ENCODE measurements at places on chromosomes 5 and 9.

DNA sequence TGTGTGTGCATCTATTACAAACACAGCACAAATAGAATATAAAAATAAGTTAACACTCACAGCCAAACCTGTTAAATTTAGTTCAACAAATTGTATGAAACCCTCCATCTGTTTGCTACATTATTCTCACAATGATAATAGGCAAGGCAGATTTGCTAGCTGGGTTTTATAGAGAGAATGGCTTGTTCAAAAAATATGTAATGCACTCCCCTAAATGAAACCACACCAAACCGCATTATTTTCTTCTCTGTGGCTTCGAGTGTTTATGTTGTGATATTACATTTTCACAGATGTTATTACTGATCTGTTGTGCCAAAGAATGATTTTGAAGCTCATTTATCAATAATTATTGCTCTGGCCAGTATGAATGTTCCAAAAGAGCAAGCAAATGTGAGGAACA lies 92.9 kb downstream of the SPATA31D1 start:
- no peak for DNase-seq

- no peak for DNase-seq
Measured at GRCh38 chr5:155947394-155948062, 379.4 kb upstream of the SGCD start.

DNA sequence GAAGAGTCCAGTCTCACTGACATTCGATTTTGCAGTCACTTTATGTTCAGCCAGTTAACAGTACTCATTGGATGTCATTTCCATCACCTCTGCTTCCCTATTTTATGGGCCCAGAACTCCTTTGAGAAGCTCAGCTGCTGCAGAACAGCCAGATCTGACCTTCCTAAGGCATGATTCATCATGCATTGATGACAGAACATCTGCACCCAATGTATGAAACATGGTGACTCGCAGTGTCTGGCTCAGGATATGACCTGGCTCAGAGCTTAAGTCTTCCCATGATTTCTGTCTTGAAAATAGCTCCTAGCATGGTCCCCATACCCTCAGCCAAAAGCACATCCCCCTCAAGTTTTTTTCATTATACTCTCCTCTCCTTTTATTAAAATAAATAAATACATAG lies 92.6 kb upstream of the TRIM32 start:
- DNase-seq, result no peak

GRCh38 chr5:119285070-119285916 lies 70.5 kb upstream of the TNFAIP8 start:
- no peak for DNase-seq

DNA sequence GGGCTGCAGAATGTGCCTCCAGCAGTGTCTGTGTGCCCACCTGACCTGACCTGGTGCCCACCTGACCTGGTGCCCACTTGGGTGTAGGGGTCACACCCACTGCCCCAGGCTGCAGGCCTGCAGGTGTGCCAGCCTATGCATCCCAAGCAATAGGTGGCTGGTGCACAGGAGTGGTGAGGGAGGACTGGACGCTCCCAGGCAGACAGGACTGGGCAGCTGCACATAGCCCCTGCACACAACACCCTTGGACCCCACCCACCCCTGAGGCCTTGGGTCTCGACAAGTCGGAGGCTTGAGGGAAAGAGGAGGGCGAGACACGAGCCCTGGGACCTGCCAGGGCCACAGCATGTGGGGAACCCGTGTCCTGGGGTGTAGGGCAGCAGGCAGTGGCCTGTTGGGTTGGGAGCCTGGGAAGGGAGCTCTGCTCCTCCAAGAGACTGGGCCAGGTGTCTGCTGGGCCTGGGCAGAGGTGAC lies 10.8 kb upstream of the NRARP start:
- DNase-seq, result no peak

- DNase-seq, result no peak
Measured at GRCh38 chr9:115653171-115653606, 500.4 kb upstream of the PAPPA start.

DNA sequence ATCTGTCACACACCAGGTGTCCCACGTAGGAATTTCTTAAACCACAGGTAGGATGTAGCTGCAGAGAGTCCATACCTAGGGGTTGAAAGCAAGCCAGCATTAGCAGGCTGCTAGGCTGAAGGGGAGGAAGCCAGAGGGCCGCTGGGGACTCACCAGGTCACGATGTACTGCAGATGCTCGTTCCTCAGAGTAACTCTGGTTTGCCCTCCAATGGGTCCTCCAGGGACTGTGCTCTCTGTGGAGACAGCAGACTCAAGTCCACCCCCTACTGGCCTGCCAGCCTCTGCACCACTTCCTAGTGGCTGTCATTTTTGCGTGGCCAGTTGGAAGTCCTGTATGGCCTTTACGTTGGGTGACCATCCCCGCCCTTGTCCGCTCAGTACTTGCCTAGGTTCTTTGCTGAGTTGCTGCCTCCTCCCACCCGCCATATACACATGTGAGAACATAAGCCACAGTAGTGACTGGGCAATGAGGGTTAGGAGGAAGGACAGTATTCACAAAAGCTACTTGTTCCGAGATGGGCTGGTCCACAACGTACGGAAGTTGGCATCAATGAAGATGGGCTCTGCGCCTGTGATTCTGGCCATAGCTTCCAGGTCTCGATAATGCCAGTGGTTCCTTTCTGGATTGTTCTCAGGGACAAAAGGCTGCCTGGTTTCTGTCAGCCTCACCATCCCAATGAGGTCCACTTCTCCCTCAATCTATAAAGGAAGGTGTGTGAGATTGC lies 4.1 kb downstream of the RPL7A start:
- no peak for DNase-seq

- no peak for DNase-seq
Measured at GRCh38 chr9:128213746-128214497, 10.7 kb downstream of the DNM1 start.

DNA sequence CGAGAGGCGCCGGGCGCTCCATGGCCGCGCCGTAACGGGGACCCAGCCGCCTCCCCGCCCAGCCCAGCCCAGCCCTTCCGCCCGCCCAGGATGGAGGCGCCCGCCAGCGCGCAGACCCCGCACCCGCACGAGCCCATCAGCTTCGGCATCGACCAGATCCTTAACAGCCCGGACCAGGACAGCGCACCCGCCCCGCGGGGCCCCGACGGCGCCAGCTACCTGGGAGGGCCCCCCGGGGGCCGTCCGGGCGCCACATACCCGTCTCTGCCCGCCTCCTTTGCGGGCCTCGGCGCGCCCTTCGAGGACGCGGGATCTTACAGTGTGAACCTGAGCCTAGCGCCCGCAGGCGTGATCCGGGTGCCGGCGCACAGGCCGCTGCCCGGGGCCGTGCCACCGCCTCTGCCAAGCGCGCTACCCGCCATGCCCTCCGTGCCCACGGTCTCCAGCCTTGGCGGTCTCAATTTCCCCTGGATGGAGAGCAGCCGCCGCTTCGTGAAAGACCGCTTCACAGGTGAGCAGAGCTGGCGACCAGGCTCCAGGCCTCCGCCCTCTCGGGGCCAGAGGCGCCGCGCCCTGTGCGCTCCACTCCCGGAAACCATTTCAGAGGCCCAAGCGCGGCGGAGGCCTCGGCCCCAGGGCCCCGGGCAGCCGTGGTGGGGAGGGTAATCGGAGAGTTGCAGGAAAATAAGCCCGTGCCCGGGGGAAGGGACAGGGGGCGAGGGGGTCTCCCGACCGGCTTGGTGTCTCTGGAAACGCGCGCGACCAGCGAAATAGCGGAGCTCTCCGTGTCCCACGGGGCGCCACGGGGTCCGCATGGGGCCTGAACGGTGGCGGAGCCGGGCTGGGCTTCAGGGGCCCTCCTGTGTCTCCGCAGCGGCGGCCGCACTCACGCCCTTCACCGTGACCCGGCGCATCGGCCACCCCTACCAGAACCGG lies 496 bp downstream of the TLX3 start:
- DNase-seq, result no peak

Measured in activated CD4-positive, alpha-beta T cell treated with anti-CD3 and anti-CD28 coated beads for 1 hour (primary cell).